Stimulated activated CD8-positive, alpha-beta memory T cell treated with anti-CD3 and anti-CD28 coated beads, Interleukin-7, amount 100 ng/mL, for 1 hour (primary cell): ENCODE measurements at places on chromosomes 16 and 17.
A peak's percentile ranks its signal among the peaks of the same experiment; 100 is the strongest.

DNA sequence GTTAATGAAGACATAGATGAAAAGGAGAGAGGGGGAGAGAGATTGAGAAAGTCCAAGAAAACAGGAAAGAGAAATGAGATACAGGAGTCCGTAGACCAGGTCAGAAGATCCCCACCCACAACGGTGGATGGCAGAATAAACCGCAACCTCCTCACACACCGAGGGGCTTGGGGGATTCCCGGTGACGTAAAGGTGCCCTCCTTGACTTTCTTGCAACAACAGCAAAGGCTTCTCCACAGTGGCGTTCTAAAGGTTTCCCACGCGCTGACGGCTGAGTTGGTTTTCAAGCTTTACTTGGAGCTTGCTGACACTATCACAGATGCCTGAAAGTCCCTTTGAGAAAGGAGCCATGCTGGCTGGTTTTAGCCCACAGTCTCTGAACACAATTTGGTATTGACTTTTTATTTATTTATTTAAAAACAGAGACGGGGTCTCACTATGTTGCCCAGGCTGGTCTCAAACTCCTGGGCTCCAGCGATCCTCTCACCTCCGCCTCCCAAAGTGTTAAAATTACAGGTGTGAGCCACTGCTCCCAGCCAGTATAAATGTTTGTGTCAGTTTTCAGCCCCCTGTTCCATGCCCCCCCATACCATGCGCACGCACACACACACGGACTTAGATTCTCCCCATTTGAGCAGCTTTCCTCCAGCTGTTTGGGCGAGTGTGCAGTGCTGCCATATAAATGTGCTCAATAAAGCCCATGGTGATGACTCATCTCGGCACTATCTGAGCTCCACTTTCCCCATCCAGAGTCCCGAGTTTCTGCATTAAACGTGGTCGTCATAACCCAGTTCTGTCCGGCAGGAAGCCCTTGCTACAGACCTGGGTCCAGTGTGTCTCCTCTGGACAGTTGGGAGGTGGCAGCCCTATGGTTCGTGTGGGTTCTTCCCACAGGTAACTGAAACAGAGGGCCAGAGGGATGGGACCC, 33.0 kb upstream of the SEC14L1 start:
- DNase-seq = peak; percentile 46

DNA sequence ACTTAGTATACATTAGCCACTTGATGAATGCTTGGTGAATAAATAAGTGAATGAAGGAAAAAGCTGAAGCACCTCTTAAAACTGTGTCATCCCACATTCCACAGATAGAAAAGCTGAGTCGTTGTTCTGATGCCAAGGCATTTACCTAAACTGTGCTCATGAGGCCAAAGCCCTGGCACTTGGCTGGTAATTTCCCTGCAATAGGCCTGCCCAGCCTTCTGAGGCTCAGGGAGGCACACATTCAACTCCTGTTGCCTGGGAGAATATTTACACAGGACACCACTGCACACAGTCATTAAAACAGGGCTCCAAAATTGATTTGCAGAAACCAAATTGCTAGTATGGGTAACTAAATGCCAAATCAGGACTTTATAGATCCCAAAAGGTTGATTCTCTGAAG, 333.0 kb upstream of the C16orf82 start:
- no peak for DNase-seq

DNA sequence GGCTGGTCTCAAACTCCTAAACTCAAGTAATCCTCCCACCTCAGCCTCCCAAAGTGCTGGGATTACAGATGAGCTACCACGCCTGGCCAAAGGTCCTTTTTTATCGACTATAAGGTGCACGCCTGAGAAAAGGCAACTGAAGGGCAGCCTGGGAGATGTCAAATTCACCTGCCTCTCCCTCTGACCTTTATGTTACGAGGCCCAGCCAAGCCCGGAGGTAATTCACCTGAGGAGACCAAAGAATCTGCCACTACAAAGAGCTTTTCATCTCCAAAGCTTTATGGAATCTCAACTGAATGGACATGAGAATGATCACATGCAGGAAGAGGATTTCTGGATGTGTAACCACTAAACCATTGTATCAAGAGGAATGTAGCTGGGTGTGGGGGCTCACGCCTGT, 37.2 kb downstream of the LYRM1 start:
- DNase-seq = no peak

GRCh38 chr16:83705856-83706255, 101.9 kb upstream of the HSBP1 start:
- no peak for DNase-seq

- no peak for DNase-seq
Measured at GRCh38 chr17:31653691-31654090, 205.4 kb downstream of the COPRS start.

DNA sequence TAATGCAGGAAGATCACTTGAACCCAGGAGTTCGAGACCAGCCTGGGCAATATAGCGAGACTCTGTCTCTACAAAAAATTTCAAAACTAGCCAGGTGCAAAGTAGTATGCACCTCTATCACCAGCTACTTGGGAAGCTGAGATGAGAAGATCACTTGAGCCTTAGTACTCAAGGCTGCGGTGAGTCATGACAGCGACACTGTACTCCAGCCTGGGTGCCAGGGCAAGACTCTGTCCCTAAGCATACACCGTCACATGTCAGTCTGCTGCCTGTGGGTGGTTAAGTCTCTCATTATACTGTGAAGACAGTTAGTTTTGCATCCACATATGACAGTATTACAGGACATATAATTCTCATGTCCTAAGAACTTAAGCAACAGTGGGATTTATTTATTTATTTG, 21.8 kb downstream of the NMRAL1 start:
- no peak for DNase-seq

DNA sequence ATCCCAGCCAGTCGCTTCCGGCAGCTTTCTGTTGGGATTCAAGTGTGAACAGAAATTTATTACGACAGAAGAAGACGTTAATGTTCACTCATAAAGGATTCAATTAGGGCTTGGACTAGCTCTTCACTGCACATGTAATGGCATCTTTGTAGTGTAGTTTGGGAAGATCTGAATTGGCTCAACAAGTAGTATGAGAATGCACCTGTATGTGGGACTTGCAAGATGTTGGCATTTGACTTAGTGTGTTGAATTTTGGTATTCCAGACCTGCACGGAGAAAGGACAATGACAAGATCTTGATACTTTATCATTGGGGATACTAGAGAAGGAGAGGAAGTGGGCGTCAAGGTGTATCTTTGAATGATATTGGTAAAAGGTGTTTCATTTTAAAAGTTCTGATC, 1.2 kb downstream of the PSMD11 start:
- no peak for DNase-seq

DNA sequence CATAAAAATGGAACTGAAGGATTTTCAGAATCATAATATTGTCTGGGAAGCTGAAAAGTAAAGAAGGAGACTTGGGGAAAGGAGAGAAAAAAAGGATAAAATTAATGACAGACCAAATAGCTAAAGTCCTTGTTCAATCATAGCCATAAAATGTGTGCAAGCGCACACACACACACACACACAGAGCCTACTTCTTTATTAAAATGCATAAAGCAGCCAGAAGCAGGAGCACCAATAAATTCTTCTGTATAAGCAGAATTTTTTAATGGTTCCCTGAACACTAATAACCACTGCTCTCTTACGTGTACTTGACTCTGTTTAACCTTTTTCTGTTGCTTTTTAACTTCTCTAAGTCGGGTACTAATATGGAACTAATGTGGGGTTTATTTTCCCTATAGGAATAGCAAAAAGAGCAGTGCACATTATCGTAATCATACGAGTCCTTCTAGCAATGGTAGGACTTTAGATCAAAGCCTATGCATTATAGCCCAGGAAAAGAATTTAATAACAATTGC, 131.0 kb upstream of the PSMD7 start:
- no peak for DNase-seq

- no peak for DNase-seq
Measured at GRCh38 chr17:46868689-46869187, 17.4 kb downstream of the WNT9B start.

DNA sequence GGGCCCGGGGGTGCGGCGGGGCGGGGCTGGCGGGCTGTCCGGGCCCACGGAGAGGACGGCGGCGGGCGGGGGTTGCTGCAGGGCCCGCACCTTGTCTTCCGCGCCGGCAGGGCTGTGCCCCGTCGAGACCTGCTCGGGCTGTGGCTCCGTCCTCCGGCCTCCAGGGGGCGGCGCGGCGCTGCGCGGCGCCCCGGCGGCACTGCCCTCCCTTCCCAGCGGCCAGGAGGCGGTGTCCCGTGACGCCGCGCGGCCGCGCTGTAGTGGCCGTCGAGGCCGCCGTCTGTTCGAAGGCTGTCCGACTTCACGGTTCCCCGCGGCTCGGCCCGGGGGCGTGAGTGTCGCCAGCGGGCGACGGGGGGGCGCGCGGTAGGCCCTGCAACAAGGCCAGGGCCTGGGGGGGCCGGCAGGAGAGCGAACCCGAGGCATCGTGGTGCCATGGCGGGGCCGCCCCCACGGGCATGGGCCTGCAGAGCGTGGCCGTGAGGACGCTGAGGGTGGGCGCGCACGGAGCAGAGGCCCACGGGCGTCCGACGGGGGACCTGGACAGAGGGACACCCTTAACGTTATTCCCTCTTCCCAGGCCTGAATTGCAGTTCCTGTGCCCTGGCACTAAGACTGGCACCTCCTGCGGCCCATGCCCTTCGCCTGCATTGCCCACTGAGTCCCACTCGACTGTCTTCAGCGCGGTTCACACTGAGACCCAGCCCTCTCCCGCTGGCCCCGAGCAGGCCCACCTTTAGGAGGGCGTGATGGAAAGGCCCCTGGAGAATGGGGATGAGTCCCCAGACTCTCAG, at the start of gene PLEKHG4:
Gene PLEKHG4, plus strand, starts transcription at position 237 of the 794 bp plus-strand sequence. Its CDS starts 513 bp downstream, at position 750.
- peak; percentile 57 for DNase-seq

GRCh38 chr16:88809676-88810165, 2.0 kb downstream of the APRT start:
- no peak for DNase-seq

DNA sequence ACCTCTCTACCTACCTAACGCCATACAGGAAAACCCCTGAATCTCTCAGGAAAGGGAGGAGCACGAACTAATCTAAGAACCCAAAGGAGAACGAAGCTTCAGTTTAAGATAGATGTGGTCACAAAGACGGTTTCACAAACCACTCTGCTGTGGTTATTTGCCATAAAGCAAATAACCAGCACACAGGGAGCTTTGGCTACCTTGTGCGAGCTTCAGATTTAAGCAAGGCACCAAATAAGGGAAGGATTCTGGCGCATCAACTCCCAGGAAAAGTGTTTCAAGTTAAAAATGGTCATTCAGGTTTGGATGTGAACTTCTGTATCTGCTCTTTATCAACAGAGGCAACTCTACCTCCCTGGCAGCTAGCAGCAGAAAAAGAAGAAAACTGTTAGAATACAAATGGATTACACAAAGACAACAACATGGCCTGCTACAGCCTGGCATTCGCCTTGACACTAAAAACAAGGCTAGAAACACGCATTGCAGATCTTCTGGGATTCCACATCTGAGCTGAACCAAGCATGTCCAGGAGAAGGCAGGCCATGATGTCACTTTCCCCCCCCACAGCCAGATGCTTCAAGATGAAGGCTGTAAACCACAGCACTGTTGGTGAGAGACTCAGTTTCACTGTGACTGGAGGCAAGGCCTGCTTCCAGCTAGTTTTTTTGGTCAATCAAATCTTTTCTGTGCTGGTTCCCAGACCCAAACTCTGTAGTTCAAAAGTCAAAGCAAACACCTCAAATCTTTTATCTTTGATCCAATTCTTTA, 43.6 kb downstream of the SMG6 start:
- DNase-seq = peak; percentile 17

DNA sequence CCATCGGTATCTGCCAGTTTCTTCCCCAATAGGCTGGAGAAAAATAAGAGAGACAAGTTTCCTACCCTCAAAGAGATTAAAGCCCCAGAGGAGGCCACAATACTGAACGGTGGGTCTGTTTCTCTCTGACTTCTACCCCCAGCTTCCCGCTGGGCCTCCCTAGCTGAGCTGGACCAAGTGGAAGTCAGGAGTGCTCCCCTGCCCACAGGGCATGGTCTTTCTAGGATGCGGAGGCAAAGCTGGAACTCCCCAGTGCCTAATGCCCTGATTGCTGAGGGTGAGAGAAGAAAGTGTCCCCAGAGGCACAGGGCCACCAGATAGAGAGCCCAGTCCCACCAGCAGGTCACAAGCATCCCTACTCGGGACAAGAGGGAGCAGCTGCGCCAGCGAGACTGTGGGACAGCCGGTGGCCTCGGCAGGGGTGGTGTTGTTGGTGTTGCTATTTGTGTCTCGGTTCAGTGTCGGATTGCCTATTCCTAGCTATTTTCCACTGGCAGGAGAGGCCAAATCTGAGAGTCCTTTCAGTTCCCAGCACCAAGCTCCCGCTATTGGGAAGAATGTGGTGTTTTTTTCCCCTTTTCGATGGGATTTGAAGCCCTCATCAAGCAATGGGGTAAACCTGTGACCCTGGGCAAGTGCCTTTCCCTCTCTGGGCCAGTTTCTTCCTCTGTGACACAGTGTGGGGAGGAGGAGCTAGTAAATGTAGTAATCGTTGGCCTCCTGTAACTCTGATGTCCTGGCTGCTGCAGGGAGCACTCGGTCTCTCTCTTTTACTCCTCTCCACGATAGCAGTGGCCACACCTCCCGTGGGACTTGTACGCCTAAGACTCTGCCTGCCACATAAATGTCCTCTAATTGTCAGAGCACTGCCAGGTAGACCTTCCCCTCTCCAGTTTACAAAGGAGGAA, 22.5 kb upstream of the TBX2 start:
- no peak for DNase-seq

GRCh38 chr17:1592751-1593629, 30.4 kb upstream of the PITPNA start:
- DNase-seq = no peak

DNA sequence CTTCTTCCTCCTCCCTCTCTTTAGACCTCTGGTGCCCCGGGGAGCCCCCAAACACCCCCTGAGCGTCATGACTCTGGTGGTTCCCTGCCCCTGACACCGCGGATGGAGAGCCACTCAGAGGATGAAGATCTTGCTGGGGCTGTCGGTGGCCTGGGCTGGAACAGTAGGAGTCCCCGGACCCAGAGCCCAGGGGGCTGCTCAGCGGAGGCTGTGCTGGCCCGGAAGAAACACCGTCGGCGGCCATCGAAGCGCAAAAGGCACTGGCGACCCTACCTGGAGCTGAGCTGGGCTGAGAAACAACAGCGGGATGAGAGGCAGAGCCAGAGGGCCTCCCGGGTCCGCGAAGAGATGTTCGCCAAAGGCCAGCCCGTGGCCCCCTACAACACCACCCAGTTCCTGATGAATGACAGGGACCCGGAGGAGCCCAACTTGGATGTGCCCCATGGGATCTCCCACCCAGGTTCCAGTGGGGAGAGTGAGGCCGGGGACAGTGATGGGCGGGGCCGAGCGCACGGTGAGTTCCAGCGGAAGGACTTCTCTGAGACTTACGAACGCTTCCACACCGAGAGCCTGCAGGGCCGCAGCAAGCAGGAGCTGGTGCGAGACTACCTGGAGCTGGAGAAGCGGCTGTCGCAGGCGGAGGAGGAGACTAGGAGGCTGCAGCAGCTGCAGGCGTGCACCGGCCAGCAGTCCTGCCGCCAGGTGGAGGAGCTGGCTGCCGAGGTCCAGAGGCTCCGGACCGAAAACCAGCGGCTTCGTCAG, 7.5 kb downstream of the HEXIM2 start:
- no peak for DNase-seq

DNA sequence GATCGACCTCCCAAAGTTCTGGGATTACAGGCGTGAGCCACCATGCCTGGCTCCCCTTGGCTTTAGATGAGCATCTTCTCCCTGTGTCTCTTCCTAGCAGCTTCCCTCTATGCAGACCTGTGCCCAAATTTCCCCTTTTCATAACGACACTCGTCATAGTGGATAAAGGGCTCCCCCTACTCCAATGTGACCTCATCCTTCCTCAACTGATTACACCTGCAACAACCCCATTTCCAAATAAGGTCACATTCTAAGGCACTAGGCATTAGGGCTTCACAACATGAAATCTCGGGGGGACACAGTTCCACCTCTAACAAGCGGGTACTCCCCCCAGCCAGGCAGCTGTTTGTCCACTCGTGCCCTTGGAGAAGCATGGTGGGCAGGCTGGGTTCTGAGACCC, 10.3 kb downstream of the KIF19 start:
- no peak for DNase-seq
